ENCODE measurements at places on chromosomes 3 and 15.

GRCh38 chr3:182979103-182979673 is 1.1 kb downstream of the DCUN1D1 start:
- no peak for DNase-seq

DNA sequence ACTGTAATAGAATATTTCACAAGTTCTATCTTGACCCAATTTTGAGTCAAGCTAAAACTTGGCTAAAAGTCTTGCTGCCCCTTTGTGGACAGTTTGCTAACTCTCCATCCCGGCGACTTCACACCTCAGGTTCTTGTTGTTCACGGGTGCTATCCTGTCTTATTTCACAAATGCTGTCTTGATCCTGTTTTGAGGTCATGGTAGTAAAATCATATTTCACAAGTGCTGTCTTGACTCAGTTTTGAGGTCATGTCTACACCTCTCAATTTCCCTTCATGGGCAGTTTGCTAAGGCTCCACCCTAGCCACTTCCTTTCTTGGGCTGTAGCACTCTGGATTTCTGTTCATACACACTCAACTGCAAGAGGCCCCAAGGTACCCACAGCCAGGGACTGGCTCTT is 45.0 kb upstream of the GK5 start:
- DNase-seq = no peak

DNA sequence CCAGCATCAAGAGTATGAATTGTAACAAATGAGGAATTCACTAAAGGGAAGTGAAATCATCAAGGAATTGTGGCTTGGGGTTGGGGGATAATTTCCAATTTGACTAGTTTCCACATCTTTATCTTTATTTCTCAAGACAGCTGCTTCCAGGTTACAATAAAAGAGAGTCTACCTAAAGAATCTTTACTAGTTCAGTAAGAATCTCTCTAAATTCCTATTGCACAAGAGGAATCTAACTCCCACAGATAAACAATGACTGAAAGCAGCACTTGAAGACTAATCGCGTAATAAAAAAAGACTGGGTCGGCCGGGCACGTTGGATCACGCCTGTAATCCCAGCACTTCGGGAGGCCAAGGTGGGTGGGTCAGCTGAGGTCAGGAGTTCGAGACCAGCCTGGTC is 194.4 kb downstream of the KBTBD8 start:
- no peak for DNase-seq

GRCh38 chr3:49495023-49495422 is 25.0 kb downstream of the DAG1 start:
- DNase-seq = no peak

- no peak for DNase-seq
These were observed 6.8 kb downstream of the ARHGAP31 start for GRCh38 chr3:119300991-119301391.

DNA sequence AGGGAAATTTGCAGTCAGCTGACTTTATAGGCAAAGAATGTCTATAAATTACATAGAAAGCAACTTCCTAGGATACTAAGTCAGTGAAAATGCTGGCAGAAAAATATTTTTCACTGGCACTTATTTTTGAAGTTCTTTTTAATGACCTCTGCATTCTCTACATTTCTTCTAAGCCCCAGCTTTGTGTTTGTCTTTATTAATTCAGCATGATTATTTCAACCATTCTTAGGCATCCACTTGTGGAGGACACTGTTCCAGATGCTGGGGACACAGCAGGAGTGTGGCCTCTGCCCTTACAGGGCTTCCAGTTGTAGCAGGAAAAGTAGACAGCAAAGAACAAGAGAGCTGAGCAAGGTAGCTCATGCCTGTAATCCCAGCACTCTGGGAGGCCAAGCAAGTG is 15.0 kb downstream of the LRRK1 start:
- DNase-seq = no peak

DNA sequence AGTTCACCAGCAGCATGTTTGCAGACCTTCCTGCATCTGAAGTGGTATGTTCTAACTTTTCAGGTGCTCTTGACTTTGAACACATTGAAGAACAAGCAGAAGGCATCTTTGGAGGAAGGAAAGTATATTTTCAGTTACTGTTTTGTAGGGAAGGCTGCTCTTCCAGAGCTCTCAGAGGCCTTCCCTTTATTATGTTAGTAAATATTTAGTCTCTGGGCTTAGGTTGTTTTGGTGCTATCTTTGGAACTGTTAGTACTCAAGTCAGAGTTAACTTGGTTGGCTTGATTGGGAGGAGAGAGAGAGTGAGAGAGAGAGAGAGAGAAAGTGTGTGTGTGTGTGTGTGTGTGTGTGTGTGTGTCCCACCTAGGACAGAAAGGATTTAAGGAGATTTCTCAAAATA is 188.2 kb downstream of the ITPR1 start:
- DNase-seq = no peak

- DNase-seq = no peak
These were observed 132.6 kb upstream of the MEF2A start for GRCh38 chr15:99433026-99433756.

- DNase-seq = no peak
These were observed 294.9 kb downstream of the RORA start for GRCh38 chr15:60933900-60934885.

GRCh38 chr3:123384256-123384655 is 64.6 kb downstream of the ADCY5 start:
- no peak for DNase-seq

- no peak for DNase-seq
These were observed 46.0 kb upstream of the FURIN start for GRCh38 chr15:90822204-90822955.

GRCh38 chr3:51997935-51998596 is 2.4 kb upstream of the RPL29 start:
- DNase-seq = no peak

DNA sequence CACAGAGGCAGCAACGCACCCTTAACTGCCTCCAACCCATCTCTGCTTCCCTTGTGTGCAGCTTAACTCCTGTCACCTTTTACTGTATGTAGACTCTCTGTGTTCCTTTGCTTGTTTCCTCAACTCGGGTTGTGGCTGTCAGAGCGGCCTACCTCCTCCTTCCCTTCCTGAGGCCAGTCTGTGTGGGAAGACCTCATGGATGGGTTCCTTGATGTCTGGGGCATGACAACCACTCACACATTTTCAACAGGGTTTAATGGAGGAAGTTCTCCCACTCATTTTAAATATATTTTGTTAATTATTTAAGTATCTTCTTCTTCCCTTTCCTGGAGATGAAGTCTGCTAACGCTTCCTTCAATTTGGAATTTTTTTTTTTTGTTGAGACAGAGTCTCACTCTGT is 1.8 kb upstream of the CSPG5 start:
- no peak for DNase-seq

DNA sequence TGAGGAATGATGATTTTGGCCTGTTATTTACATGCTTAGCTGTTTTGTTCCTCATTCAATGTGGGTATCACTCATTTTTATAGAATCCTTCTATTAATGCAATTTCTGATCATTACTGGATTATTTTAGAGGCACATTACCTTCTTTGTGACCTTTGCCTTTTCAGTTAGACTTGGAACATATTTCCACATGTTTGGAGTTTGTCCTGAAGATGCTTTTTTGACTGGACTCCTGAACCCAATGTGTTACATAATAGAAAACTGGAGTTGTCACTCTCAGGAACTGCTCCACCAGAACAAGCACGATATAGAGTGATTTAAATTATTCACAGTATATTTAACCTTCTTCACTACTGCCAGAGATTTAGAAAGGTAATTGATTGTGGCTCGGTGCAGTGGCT is 59.5 kb downstream of the TP63 start:
- no peak for DNase-seq

DNA sequence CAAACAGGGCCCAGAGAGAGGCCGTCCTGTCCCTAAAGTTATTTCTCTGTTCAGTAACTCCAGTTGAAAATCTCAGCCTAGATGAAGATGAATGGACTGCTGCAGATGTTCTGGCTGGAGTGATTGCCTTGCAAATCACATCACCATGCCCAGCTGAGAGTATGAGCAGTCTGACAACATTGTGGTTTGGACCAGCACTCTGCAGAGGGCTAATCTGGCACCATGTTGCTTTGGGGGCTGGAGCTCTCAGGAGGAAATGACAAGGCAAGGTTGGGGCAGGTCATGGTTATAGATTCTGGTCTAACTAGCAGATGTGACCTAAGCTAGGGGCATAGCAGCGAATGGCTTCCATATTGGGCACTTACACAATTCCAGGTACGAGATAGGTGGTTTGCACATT is 314.2 kb downstream of the CLSTN2 start:
- DNase-seq = no peak

DNA sequence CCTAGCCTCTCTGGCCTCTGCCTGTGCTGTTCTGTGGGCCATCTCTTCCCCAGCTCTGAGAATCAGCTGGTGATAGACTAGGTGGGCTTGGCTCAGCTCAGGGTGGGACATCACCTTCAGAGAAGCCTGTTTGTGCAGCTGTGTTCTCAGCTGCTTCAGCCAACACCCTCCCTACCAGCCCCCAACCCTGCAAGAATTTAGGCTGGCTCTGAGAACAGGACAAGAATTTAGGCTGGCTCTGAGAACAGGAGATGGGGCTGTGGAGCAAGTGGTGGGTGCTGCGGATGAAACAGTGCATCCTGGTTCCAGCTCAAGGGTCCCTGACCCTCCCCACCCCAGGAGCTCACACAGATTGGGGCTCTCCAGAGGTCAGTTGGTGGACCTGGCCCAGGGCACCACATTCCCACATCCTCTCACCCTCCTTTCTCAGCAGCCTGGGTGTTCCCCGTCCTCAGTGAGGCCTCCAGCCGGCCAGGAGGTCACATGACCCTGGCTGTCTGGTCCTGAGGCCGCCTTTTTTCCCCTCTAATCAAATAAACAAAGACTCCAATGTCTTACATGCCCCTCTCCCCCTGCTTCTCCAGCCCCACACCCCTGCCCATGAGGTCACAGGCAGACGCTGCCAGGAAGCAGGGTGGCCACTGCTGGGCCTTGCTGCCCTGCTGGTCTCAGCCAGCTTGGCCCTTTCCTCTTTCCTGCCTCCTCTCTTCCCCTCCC is 14.9 kb downstream of the PLEKHO2 start:
- no peak for DNase-seq

- DNase-seq = no peak
These were observed 346.3 kb downstream of the DIPK2A start for GRCh38 chr3:144317961-144318360.

DNA sequence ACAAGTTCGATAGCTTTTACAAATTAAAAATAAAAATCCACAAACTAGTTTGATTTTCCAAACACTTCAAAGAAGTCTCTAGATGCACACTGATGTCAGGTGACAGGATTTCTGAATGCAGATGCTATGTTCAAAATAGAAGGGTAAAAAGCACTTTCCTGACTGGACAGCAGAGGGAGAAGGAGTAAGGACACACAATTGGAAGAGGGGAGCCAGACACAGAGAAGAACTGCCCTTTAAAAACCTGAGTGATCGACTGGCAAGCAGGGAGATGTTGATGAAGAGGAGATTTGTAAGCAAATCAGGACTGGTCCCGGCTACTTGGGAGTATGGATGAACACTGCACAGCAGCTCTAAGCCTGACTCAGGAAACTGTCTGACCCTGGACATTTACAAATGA is 612.8 kb downstream of the MAGI1 start:
- no peak for DNase-seq

DNA sequence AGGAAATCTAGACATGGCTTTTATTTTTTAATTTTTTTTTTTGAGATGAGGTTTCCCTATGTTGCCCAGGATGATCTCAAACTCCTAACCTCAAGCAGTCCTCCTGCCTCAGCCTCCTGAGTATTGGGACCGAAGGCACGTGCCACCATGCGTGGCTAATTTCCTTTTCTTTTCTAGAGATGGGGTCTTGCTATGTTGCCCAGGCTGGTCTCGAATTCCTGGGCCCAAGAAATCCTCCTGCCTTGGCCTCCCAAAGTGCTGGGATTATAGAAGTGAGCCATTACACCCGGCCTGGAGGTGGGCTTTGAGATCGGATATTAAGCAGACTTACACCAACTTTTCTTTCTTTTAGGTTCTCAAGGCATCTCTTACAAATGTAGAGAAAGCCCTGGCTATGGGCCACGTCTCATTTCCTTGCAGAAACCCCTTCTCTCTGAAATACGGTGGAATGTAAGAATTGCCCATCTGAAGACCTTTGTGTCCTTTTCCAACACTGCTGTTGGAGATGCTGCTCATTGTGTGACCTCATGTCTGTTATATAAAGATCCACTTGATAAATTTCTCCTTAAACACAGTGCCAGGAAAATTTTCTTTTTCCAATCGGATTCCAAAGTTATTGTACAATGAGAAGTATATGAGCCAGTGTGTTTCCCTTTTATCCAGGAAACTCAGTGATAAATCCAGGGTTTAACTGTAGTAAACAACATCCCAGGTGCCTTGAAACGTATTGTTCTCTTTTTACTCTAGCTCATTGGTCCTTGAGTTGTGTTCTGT is 36.8 kb upstream of the CFAP161 start:
- no peak for DNase-seq

- no peak for DNase-seq
These were observed 13.2 kb downstream of the INO80 start for GRCh38 chr15:41102854-41103253.

GRCh38 chr3:42701371-42702065 is 1.1 kb downstream of the HHATL start:
- peak; percentile 14 for DNase-seq

- no peak for DNase-seq
These were observed 168.3 kb upstream of the TSC22D2 start for GRCh38 chr3:150239766-150240165.

GRCh38 chr3:85726241-85726640 is 767.5 kb downstream of the CADM2 start:
- no peak for DNase-seq

- no peak for DNase-seq
These were observed 144.9 kb downstream of the EDEM1 start for GRCh38 chr3:5332270-5332956.

- peak; percentile 47 for DNase-seq
These were observed 465.3 kb upstream of the CBLB start for GRCh38 chr3:106333911-106334618.

- no peak for DNase-seq
These were observed 357.1 kb upstream of the KCNH8 start for GRCh38 chr3:18791182-18791581.

DNA sequence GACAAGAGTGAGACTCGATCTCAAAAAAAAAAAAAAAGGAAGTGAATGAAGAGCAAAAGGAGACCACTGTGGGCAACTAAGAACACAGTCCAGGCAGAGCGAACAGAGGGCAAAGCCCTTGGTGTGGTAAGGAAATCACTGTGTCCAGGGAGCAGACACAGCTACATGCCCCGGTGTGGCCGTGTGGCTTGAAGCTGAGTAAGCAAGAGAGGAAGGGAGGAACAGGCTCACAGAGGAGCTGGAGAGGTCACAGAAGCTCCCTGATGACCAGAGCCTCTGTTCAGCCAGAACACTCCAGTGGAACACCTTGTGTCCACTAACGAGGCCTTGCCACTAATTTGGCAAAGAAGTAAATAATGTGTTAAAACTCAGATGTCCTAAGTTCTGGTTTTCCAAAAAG is 60.6 kb upstream of the GATA2 start:
- no peak for DNase-seq
